ENCODE measurements at places on chromosomes 3 and 15.
A peak's percentile ranks its signal among the peaks of the same experiment; 100 is the strongest.

DNA sequence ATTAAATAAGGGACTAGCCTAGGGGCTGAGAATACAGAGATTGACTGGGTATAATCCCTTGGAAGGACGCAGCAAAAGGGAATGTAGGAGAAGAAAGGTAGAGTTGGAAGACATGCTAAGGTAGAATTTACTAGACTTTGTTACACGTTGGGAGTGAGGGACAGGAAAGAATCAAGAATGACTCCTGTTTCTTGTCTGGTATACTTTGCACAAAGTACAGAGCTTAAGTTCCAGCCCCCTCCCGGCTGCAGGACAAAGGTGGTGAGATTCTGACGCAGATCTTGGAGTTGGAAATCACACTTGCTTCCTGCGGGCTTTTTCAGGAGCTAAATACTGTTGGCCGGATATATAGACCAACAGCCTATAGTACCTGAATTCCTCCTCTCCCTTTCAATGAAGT, 895 bp downstream of the HYKK start:
- no peaks in the 10 kb centered on the region for H3K36me3 ChIP-seq
- no peak overlapping the region for H3K27ac ChIP-seq
- DNase-seq, result peak; percentile 12
- no peaks in the 10 kb centered on the region for H3K4me1 ChIP-seq

- peaks cover 15% of the 10 kb centered on the region for H3K4me1 ChIP-seq
- H3K27me3 ChIP-seq, result no peaks in the 10 kb centered on the region
- no peaks in the 10 kb centered on the region for H3K36me3 ChIP-seq
- peak; percentile 67 for DNase-seq
- H3K27ac ChIP-seq, result no peak overlapping the region
Measured at GRCh38 chr3:58167431-58168351, 43.1 kb downstream of the DNASE1L3 start.

- H3K27ac ChIP-seq, result no peak overlapping the region
- no peak overlapping the region for H3K4me3 ChIP-seq
- no peaks in the 10 kb centered on the region for H3K36me3 ChIP-seq
- H3K27me3 ChIP-seq, result no peaks in the 10 kb centered on the region
- DNase-seq, result no peak
- H3K4me1 ChIP-seq, result no peaks in the 10 kb centered on the region
Measured at GRCh38 chr3:5606884-5607472, 419.5 kb downstream of the EDEM1 start.

DNA sequence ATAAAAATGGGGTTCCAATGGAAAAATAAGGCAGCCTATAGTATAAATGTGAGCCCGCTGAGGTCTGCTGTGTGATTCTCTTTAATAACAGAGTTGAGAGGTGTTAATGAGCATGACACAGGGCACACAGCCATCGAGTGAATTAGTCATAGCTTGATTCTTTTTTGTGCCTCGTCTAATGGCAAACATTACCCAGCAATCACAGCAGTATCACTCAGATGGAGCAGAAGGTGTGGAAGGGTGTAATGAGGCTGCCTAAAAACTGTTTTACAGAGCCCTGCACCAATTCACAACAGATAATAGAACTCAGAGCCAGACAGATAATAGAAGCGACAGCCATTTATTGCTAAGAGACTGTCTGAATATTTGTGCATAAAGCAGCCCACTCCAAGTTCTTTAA, 178.6 kb upstream of the TPRG1 start:
- DNase-seq, result no peak
- no peaks in the 10 kb centered on the region for H3K27me3 ChIP-seq
- H3K36me3 ChIP-seq, result no peaks in the 10 kb centered on the region
- H3K4me1 ChIP-seq, result no peaks in the 10 kb centered on the region
- H3K4me3 ChIP-seq, result no peak overlapping the region

DNA sequence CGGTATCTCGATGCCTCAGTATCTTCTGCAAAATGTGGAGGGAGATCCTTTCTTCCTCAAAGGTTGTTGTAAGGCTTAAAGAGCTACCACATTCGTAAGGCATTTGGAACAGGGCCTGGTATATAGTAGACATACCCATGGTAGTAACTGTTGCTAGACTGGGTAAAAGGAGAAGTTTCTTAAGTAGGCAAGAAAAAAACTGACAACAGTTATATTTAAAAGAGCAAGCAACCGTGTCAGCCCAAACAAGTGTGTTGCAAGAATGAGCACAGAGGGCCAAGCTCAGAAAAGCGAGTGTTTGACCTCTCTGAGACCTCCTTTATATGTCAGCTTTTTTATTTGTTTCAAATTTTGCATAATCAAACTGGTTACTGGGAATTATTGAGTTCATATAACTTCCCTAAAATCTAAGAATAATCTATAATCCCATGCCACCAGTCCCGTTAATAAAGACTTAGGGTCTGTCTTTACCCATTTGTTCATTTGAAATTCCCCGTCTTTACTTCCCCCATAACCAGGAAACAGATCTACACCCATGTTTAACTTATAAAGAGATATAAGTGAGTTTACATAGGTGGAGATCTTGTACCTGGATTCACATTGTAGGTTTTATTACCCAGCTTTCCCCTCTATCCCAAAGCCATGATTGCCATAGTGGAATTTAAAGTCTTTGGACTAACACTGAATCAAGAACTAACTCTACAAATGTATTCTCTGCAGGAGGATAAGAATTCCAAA, 7.3 kb downstream of the B3GNT5 start:
- H3K4me1 ChIP-seq, result peaks cover 50% of the 10 kb centered on the region
- no peaks in the 10 kb centered on the region for H3K27me3 ChIP-seq
- H3K4me3 ChIP-seq, result no peak overlapping the region
- H3K36me3 ChIP-seq, result no peaks in the 10 kb centered on the region

GRCh38 chr15:47609693-47610092, 107.6 kb upstream of the SEMA6D start:
- H3K27ac ChIP-seq, result no peak overlapping the region
- no peaks in the 10 kb centered on the region for H3K4me1 ChIP-seq

DNA sequence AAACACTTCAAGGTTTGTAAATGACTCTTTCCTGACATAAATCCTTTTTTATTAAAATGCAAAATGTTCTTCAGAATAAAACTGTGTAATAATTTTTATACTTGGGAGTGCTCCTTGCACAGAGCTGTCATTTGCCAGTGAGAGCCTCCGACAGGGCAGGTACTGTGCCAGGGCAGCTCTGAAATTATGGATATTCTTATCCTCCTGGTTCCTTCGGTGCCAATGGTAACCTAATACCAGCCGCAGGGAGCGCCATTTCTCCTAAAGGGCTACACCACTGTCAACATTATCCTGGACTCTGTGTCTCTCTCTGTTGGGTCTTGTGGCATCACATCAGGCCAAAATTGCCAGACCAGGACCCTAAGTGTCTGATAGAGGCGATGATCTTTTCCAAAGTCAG, 33.0 kb downstream of the CHDH start:
- no peaks in the 10 kb centered on the region for H3K27me3 ChIP-seq
- DNase-seq, result no peak
- no peak overlapping the region for H3K4me3 ChIP-seq
- no peaks in the 10 kb centered on the region for H3K4me1 ChIP-seq
- no peaks in the 10 kb centered on the region for H3K36me3 ChIP-seq

- peaks cover 3% of the 10 kb centered on the region for H3K27me3 ChIP-seq
- H3K27ac ChIP-seq, result peak overlapping the region; percentile 83
- peak; percentile 41 for DNase-seq
- no peak overlapping the region for H3K4me3 ChIP-seq
- no peaks in the 10 kb centered on the region for H3K36me3 ChIP-seq
- peaks cover 23% of the 10 kb centered on the region for H3K4me1 ChIP-seq
Measured at GRCh38 chr3:11195721-11196332, 41.5 kb downstream of the HRH1 start.

DNA sequence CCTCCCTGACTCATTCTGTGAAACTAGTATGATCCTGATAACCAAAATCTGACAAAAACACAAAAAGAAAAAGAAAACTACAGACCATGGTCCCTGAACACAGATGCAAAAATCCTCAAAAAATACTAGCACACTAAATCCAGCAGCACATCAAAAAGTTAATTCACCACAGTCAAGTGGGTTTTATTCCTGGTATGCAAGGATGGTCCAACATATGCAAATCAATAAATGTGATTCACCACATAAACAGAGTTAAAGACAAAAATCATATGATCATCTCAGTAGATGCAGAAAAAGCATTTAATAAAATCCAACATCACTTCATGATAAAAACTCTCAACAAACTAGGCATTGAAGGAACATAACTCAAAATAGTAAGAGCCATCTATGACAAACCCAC, 12.8 kb downstream of the SAXO2 start:
- no peak for DNase-seq
- H3K4me1 ChIP-seq, result no peaks in the 10 kb centered on the region
- H3K4me3 ChIP-seq, result no peak overlapping the region
- no peaks in the 10 kb centered on the region for H3K36me3 ChIP-seq

DNA sequence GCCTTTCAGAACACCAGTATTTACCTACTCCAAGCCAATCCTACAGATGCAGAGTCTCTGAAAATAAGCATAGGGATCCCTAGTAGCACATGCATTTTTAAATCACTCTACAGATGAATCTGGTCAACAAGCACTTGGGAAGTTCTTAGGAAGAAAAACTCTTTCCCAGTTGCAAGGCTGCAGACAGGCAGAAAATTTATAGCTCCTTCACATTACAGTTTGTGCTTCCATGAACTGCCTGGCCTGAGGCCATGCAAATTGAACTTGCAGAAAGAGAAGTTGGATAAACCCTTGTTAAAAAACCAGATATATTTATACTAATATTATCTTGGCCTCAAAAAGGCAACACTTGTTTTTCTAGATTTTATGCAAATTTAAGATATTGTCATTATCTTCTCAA, 256.9 kb downstream of the EPHA3 start:
- H3K27ac ChIP-seq, result no peak overlapping the region
- H3K27me3 ChIP-seq, result no peaks in the 10 kb centered on the region
- no peak for DNase-seq

DNA sequence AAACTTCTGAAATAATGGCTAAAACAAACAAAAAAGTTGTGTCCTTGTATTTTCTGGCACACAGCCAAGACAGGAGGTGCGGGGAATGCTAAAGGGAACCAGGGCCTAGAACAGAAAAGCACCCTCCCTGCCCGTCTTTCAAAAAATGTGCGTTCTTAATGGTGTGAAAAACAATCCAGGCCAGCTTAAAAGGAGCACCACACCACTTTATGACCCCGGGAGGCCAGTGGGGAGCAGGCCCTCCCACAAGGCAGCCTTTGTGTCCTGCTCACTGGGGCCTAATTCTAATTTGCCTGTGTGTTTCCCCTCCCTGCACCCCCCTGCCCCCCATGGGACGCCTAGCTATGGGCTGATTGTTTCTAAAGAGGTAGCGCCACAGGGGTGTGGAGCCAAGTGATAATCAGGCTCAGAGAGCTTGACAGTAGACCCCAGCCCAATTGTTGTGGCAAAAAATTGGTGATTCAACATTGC, 181.4 kb downstream of the GREM1 start:
- H3K4me3 ChIP-seq, result no peak overlapping the region
- H3K27me3 ChIP-seq, result no peaks in the 10 kb centered on the region
- H3K4me1 ChIP-seq, result no peaks in the 10 kb centered on the region
- H3K36me3 ChIP-seq, result no peaks in the 10 kb centered on the region

DNA sequence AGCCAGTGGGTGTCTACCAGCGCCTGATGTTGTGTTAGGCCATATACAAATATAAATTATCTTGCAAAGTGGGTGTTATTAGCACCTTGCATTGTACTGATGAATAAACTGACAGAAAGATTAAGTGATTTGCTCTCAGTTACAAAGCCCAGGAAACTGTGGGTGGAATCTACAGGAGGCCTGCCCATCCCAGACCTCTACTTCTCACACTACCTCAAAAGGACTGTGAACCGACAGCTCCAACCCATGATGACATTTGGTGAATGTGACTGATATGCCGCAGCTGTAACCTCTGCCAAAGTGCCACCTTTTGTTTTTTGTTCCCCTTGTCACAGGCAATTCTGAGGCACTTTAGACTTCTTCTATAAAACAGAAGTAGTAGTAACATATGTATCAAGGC, 43.7 kb upstream of the KCNMB2 start:
- H3K4me3 ChIP-seq, result no peak overlapping the region
- no peak for DNase-seq
- H3K4me1 ChIP-seq, result no peaks in the 10 kb centered on the region
- no peak overlapping the region for H3K27ac ChIP-seq
- H3K27me3 ChIP-seq, result no peaks in the 10 kb centered on the region

DNA sequence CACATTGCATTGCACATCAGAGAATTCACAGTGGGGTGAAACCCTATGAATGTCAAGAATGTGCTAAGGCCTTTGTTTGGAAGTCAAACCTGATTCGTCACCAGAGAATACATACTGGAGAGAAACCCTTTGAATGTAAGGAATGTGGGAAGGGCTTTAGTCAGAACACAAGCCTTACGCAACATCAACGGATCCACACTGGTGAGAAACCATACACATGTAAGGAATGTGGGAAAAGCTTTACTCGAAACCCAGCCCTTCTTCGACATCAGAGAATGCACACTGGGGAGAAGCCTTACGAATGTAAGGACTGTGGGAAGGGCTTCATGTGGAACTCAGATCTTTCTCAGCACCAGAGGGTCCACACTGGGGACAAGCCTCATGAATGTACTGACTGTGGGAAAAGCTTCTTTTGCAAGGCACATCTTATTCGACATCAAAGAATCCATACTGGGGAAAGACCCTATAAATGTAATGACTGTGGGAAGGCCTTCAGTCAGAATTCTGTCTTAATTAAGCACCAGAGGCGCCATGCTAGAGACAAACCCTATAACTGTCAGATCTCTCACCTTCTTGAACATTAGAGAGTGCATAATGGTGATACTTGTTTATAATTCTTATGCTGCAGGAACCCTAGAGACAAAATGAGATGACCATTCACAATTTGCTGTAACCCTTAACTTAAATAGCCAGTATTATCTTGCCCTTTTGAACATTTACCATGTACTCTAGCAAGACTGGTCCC, 9.0 kb downstream of the ZNF662 start:
- H3K4me1 ChIP-seq, result no peaks in the 10 kb centered on the region
- no peak overlapping the region for H3K27ac ChIP-seq
- H3K36me3 ChIP-seq, result no peaks in the 10 kb centered on the region
- H3K27me3 ChIP-seq, result no peaks in the 10 kb centered on the region
- no peak for DNase-seq
- H3K4me3 ChIP-seq, result no peak overlapping the region

DNA sequence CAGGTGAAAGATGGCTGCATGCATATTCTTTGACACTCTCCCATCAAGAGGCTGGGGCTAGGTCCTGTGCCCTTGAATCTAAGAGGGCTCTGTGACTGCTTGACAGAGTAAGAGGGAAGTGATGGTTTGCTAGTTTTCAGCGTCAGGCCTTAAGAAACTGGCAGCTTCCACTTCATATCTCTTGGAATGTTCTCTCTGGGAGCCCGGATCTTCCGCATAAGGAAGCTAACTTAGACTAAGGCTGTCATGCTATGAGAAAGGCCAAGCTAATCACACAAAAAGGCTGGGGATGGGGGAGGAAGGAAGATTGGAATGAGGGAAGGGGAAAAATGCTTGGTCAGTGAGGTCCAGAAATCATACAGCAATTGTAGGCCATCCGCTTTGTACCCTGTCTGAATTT, 50.0 kb downstream of the MB21D2 start:
- H3K4me1 ChIP-seq, result peaks cover 6% of the 10 kb centered on the region
- peak overlapping the region; percentile 36 for H3K27ac ChIP-seq
- H3K36me3 ChIP-seq, result no peaks in the 10 kb centered on the region
- no peaks in the 10 kb centered on the region for H3K27me3 ChIP-seq

GRCh38 chr15:101177866-101178265, 74.0 kb downstream of the CHSY1 start:
- peaks cover 14% of the 10 kb centered on the region for H3K4me1 ChIP-seq
- H3K27ac ChIP-seq, result peak overlapping the region; percentile 43
- no peak for DNase-seq

All from hepatocyte (in vitro differentiated cells).